SJSA1 (cell line): ENCODE measurements at places on chromosomes 2 and 18.

DNA sequence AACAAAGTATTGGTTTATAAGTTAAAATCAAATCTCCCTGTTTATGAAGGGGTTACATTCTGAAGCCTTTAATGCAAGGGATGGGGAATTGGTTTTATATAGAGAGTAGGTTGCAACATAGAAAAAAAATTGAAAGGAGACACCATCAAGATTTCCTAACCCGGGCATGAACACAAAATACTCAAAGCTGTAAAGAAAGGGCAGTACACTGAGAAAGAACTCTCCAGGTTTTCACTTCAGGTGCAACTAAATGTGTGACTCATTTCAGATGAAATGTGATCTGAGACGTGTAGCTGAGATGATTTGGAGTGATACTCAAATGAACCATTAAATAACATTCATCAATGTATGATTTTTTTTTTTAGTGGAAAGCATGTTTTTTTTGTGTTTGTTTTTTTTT is 43.6 kb downstream of the SANBR start:
- no peak for DNase-seq

GRCh38 chr2:37982147-37982582 is 57.1 kb downstream of the RMDN2 start:
- DNase-seq, result peak; percentile 69

DNA sequence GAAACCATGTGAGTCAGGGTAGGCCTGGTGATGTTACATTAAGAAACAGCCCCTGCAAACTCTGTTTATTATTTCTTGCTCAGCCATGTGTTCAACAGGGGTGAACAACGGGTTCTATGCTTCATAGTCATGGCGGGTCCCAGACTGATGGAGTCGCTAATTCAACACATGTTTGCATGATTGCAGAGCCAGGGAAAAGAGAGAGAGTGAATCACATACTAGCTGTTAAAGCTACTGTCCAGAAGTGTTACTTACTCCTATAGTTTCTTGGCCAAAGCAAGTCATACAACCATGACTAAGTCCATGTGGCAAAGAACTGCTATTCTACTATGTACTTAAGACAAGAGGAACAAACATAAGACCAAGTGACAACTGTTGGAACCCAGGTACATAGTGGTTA is 241.2 kb upstream of the SKOR2 start:
- DNase-seq, result no peak

DNA sequence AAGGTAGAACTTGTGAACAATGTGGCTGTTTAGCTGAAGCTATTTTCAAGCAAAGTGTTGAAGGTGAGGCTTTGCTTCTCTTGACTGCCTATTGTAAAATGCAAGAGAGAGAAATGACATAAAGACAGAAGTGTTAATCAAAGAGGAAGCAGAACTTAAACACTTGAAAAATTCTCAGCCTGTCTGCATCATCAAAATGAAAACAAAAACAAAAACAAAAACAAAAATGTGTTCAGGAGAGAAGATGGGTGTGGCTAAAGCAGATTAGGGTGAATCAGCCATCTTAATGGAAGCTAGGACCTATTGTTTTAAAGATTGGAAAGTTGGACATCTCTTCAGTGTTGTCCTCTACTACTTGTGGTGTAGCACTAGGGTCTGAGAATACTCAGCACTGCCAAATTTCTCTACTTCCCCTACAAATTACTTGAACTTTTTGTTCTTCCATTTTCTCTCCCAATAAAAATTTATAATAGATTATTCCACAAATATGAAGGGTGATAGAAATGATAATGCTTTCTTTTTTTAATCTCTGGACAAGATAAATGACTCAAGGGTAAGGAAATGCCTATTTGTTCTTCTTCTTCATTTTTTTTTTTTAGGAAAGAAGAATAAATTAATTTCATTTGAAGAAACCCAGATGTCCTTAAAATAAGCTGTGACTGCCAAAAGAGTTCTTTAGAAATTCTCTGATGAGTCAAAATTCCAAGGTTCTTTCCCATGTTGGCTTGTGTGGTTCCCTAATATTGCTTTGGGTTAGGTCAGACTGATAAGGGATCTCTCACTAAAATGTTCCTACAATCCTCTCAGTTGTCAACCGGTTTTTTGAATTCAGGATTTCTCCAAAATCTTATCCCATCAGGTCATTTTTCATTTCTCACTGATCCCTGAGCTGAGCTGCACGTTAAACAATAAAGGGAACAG is 571.2 kb upstream of the ZEB2 start:
- no peak for DNase-seq

GRCh38 chr2:21423854-21424253 is 300.1 kb downstream of the TDRD15 start:
- no peak for DNase-seq

DNA sequence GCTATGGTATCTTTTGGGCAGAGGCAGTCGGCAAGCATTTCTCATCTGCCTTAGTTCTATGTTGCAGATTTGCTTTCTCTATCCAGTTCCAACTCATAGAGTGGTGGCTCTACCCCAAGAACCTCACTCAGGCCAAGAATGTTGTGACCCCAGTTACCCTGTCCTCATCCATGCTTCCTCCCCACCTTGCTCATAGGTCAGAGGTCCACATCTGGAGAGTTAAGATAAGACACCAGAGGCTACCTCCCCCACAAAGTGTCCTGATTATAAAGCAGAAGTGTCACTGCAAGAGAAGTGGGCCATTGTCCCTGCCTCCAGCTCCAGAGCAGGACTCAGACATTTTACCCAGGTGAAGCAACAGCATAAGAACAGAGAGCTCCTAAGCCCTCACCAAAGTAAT is 276.8 kb upstream of the CHST9 start:
- no peak for DNase-seq

- no peak for DNase-seq
Measured at GRCh38 chr2:172307800-172308199, 119.6 kb upstream of the ITGA6 start.

DNA sequence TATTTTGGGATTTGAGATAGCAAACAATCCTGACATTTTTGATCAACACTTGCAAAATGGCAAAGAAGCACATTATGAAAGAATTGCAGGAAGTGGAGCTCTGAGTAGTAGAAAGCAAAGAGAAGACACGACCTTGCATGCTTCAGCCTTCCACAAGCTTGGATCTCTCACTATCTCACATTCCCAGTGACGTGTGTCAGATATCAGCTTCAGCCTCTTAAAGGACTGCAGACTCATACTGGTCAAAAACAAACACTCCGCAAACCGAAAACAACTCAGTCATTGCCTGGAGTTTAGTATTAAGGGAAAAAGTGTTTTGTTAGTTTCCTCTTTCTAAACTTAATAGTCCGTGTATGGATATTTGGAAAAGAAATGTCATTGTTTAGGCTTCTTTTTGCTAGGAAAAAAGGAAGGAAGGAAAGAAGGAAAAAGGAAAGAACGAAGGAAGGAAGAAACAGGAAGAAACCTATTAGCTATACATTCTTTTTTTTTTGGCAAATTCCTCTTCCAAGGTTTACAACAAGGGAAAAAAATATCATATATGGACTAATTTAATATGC is 32.6 kb upstream of the SLC40A1 start:
- peak; percentile 75 for DNase-seq

DNA sequence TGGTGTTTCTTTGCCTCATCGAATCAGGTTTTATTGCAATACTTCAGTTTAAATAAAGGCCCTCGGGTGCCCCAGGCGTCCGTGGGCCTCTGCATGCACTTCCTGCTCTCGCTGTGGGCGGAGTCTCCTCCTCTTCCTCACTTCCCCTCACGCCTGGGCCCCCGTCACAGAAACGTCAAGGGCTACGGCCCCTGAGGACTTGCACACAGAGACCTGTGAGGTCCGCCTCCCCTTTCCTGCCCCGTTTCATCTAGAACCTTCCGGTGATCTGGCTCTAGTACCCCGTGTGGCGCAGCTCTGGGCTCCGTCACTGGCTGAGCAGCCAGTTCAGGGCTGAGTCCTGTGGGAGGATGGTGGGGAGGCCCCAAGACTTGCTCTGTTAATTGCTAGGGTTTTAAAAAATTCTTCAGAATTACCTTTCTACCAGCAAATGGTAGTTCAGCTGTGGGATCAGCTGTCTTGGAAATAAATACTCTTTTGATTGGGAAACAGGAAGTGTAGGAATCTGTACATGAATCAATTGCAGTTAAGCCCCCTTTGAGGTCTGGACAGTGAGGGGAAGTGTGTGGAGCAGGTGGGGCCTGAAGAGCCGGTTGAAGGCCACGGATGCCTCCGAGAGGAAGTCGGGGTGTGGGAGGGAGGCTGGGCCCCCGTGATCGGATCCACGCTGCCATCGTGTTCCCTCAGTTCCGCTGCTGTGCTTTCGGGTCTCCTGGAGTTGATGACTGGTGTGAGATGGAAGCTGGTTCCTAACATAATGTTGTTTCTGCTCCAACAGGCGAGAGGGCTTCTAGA is 10.2 kb downstream of the NFATC1 start:
- DNase-seq, result no peak

DNA sequence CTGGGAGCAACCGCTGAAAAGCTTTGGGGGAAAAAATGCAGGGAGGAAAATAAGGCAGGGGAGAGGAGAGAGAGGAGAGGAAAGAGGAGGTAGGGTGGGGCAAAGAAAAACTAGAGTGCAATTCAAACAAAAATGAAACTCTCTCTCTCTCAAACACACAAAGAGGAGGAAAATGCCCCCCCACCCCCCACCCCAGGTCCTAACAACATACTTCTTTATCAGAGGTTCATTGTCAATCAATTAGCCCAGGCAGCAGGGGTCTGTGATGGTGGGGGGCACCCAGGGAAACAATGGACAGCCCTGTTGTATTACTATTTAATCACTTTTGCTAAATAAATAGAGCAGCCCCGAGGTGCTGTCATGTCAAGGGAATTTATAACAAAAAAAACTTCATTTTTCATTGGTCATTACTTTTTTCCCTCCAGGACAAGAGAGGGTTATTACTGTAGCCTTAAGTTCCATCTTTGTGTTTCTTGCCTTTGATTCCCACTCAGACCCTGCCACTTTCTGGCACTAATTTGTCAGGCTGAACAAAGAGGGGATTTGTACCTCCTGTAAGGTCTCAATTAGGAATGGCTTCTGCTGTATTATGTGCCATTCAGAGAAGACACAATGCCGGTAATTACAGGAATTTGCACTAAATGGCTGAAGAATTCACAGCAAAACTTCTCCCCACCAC is 55.0 kb downstream of the PLEKHM3 start:
- no peak for DNase-seq

DNA sequence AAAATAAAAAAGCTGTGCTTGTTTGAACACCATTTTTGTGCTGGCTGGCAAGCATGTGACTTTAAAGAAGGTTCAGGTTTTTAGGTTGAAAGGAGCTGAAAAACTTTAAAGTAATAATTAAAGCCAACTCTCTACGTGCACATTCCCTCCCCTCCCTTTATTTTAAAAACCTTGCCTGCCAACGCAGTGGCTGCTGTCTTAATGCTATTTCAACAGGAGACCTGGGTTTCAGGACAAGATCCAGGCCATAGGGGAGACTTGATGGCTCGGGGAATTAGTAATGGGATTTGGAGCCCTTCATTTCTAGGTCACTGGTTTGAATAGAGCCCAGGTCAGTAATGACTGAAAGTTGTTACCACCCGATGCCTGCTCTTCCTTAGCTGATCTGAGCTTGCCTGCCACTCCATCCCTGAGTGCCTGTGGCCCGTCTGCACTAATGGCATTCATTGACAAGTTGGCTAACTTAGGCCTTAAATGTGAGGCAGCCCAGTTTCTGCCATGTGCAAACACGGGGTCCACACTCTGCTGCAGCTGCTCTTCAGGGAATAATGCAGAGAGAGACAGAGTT is 1233.2 kb upstream of the ZEB2 start:
- no peak for DNase-seq

DNA sequence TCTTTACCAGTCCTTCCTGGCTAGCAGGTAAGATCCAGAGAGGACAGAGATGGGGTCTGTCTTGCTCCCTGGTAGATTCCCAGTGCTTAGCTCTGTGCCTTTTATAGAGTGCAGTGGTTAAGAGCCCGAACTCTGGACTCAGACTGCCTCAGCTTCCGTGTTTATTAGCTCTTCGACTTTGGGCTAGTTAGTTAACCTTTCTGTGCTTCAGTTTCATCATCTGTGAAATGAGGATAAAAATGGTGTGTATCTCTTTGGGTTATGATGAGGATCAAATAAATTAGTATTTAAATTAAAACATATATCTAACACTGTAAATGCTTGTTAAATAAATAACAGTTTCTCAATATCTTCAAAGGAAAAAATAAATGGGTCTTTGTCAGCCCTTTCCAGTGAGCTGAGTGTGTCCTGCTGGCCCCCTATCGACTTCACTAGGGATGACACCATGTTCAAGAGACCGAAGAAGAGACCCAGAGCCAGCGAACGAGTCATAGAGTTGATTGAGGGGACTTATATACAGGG is 38.2 kb downstream of the CERS6 start:
- no peak for DNase-seq

DNA sequence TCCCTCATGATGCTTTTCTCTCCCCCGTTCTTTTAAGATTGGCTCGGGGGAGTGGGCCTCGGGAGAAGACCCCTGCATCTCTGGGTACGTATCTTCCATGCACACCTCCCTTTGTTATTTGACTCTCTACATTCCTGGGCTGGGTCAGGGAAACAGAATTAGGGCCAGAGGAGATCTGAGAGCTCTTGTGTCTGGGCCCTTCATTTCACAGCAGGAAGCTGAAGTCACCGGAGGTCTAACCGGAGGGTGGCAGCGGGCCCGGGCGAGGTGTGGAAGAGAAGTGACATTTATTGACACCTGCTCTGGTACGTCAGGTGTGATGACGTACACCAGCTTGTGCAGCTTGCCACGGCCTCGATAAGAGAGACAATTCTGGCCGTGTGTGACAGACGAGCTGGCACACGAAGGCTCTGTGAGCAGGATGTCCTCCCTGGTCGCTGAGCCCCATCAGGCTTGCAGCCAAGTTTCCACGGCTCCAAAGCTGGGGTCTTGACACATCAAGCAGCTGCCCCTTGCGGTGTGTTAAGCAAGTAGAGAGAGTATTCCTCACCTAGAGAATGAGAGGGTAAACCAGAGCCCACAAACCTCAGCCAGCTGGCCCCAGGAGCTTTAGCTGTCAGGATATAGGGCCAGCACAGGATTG is 30.4 kb downstream of the TOGARAM2 start:
- no peak for DNase-seq

DNA sequence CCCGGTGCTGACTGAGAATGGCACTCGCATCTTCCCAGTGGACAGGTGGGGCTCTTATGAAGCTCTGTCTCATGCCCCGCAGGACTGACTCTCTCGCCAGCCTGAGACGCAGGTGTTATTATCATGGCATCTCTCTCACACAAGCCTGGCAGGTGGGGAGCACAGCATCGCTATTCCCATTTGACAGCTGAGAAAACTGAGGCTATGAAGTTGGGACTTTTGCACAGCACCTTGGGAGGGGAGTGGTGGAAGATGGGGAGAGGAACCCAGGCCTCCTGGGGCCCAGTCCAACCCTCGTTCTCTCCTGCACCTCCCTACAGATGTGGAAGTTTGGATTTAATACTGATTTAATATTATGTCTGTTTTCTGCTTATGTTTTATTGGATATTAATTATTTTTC is 9.0 kb upstream of the NTSR2 start:
- no peak for DNase-seq
